Hair follicle dermal papilla cell (primary cell): ENCODE measurements at places on chromosomes 13 and 19. TPM values are rescaled to one million over a fixed set of nuclear protein-coding genes. Genes with fewer than 3 reads are reported as not detected.

KLK7 gene
- total RNA-seq: 0.32 and 0.49 TPM in 2 replicates

ZNF829 gene
- total RNA-seq: 4.6 and 4.9 TPM in 2 replicates

USHBP1 gene
- total RNA-seq: not detected in 2 replicates

CYP4F2 gene
- not detected in 2 replicates for total RNA-seq

BRCA2 gene
- total RNA-seq: 2.7 and 3.2 TPM in 2 replicates

ZNF528 gene
- 34.7 and 42.9 TPM in 2 replicates for total RNA-seq

ACER1 gene
- total RNA-seq: not detected in 2 replicates

RUVBL2 gene
- total RNA-seq: 110 and 121 TPM in 2 replicates

RNF225 gene
- 0.32 TPM in 1 of 2 replicates, not detected in the other for total RNA-seq

EPSTI1 gene
- total RNA-seq: 17.1 and 26.4 TPM in 2 replicates

DOCK9 gene
- 35.7 and 54.7 TPM in 2 replicates for total RNA-seq

NOSIP gene
- total RNA-seq: 46.8 and 50.1 TPM in 2 replicates

FBXO17 gene
- total RNA-seq: 28.4 and 34.6 TPM in 2 replicates

TRAPPC5 gene
- 35.7 and 50.6 TPM in 2 replicates for total RNA-seq

TRIM13 gene
- total RNA-seq: 23.7 and 29.0 TPM in 2 replicates

NLRP7 gene
- total RNA-seq: not detected in 2 replicates

KLK11 gene
- total RNA-seq: not detected in 2 replicates

ZNF582 gene
- total RNA-seq: 3.4 and 5.1 TPM in 2 replicates

CAPN12 gene
- 0.24 and 0.65 TPM in 2 replicates for total RNA-seq
